ENCODE measurements at places on chromosomes 7 and 10.

GRCh38 chr10:131856441-131857094 lies 44.2 kb upstream of the PPP2R2D start:
- DNase-seq: no peak

DNA sequence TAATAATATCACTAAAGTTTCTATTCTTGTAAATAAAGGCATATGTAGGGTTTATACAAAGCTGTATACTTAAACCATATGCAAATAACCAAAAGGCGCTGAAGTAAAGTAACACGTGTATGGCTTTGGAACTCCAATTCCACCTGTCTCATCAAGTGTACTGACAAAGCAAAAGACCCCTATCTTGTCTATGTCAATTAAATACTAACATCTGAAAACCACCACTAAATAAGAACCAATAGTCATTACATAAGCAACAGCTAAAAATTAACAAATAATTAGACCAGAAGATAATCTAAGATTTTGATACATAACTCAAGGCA lies 93.9 kb downstream of the KMT2C start:
- no peak for DNase-seq

- DNase-seq: no peak
These were observed 226.3 kb upstream of the KLF6 start for GRCh38 chr10:4011136-4011812.

- no peak for DNase-seq
These were observed 57.3 kb upstream of the SMIM30 start for GRCh38 chr7:113175525-113176104.

GRCh38 chr7:157412021-157412443 lies 75.2 kb downstream of the DNAJB6 start:
- DNase-seq: no peak

DNA sequence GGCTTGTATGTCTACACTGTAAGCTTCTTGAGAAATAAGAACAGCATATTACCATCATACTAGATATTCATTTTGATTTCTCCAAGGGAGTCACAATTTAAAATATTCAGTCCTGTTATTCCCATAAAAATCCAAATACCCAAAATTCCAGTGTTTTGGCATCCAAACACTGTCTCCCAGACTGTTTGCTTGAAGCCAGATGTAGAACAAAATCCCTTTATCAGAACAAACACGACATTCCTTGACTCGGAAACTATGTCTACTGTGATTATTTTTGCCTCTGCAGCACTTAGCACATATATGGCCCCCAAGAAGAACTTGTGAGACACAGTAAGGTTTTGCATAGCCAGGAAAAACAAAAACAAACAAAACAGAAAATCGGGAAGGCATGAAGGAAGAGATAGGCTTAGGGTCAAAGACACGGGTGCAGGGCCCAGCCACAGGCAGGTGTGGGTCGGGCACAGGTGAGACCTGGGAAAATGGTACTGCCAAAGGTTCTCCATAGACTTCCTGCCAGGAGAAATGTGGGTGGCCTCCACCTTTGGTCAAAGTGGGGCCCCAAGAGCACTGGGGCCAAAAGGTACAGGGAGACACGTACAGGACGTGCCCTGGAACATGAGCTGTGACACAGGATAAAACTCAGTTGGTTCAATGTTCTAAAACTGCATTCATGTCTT lies 36.5 kb downstream of the CPXM2 start:
- no peak for DNase-seq

GRCh38 chr10:12945690-12946359 lies 55.7 kb downstream of the CCDC3 start:
- DNase-seq: no peak

GRCh38 chr10:15320118-15320517 lies 51.0 kb downstream of the FAM171A1 start:
- DNase-seq: no peak

GRCh38 chr7:126845331-126845730 lies 407.4 kb downstream of the GRM8 start:
- DNase-seq: no peak

Measured in CD4-positive, alpha-beta memory T cell (primary cell).